Ascending aorta (tissue), 2 donors: ENCODE measurements at places on chromosomes 13 and 19.

GRCh38 chr13:49495783-49496762 is at the start of gene PHF11:
TSS of gene PHF11 (plus strand) at chr13:49495953. CDS start at chr13:49496002, 49 bp downstream.
- H3K27me3 ChIP-seq, result no peaks in the 10 kb centered on the region
- H3K4me3 ChIP-seq, result peak within 1 kb of the TSS; percentile 71
- peak; percentile 92 for DNase-seq
- H3K27ac ChIP-seq, result peak within 1 kb of the TSS; percentile 95
- H3K4me1 ChIP-seq, result no peaks in the 10 kb centered on the region

GRCh38 chr13:97107815-97108529 is 113.7 kb upstream of the OXGR1 start:
- H3K4me3 ChIP-seq, result no peak overlapping the region
- H3K4me1 ChIP-seq, result peaks cover 56% of the 10 kb centered on the region
- no peak for DNase-seq

GRCh38 chr19:2973229-2973628 is 4.1 kb upstream of the TLE6 start:
- DNase-seq, result peak; percentile 73
- no peaks in the 10 kb centered on the region for H3K36me3 ChIP-seq
- no peak overlapping the region for H3K27ac ChIP-seq
- H3K4me1 ChIP-seq, result peaks cover 29% of the 10 kb centered on the region

- H3K4me1 ChIP-seq, result peaks cover 18% of the 10 kb centered on the region
- H3K27ac ChIP-seq, result no peak overlapping the region
- peaks cover 34% of the 10 kb centered on the region for H3K27me3 ChIP-seq
These were observed 5.7 kb downstream of the COMP start for GRCh38 chr19:18785179-18786124.

GRCh38 chr19:16217716-16218451 is 20.2 kb downstream of the AP1M1 start:
- no peak for DNase-seq
- no peak overlapping the region for H3K27ac ChIP-seq
- peaks cover 55% of the 10 kb centered on the region for H3K36me3 ChIP-seq
- H3K4me1 ChIP-seq, result no peaks in the 10 kb centered on the region
- H3K27me3 ChIP-seq, result no peaks in the 10 kb centered on the region

DNA sequence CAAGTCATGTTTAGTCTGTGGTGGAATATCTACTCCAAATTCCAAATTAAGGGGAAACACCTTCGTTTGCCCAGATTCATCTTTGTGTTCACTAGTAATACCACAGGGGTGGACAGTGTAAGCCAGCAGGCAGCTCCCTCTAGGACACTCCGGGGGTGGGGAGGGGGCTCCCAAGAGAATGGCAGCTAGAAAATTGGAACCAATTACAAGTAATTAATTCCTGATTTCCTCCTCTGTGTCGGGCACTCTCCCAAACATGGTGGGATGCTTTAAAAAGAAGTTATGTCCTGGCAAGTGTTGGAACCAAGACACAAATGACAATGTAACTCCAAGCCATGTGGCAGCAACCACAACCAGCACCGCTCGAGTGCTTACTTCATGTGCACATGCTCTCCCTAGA is 5.9 kb downstream of the COL4A1 start:
- no peaks in the 10 kb centered on the region for H3K27me3 ChIP-seq
- H3K4me1 ChIP-seq, result peaks cover 57% of the 10 kb centered on the region
- DNase-seq, result no peak
- H3K36me3 ChIP-seq, result no peaks in the 10 kb centered on the region
- peak overlapping the region; percentile 2 for H3K4me3 ChIP-seq

- H3K36me3 ChIP-seq, result no peaks in the 10 kb centered on the region
- H3K4me3 ChIP-seq, result no peak overlapping the region
- no peaks in the 10 kb centered on the region for H3K27me3 ChIP-seq
- H3K27ac ChIP-seq, result no peak overlapping the region
These were observed 127.2 kb upstream of the ARGLU1 start for GRCh38 chr13:106695139-106695538.

GRCh38 chr13:73715114-73715910 is 418.9 kb downstream of the KLF12 start:
- H3K4me1 ChIP-seq, result peaks cover 4% of the 10 kb centered on the region
- no peak overlapping the region for H3K27ac ChIP-seq
- H3K36me3 ChIP-seq, result peaks cover 30% of the 10 kb centered on the region
- no peak for DNase-seq
- H3K4me3 ChIP-seq, result no peak overlapping the region
- H3K27me3 ChIP-seq, result no peaks in the 10 kb centered on the region

DNA sequence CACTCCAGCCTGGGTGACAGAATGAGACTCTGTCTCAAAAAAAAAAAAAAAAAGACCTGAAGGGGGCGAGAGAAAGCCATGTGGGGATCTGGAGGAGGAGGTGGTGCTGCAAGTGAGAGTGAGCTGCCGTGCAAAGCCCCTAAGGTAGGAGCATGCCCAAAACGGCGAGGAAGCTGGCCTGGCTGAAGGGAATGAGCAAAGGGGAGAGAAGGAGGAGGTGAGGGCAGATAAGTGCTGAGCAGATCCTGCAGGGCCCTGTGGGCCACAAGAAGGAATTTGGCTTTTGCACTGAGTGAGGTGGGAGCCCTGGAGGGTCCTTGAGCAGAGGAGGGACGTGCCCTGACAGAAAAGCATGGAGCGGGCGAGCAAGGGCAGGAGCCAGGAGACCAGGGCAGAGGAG is 19.4 kb upstream of the ADGRE5 start:
- no peaks in the 10 kb centered on the region for H3K27me3 ChIP-seq
- peaks cover 23% of the 10 kb centered on the region for H3K4me1 ChIP-seq
- no peak for DNase-seq
- H3K36me3 ChIP-seq, result no peaks in the 10 kb centered on the region
- H3K27ac ChIP-seq, result peak overlapping the region; percentile 85
- no peak overlapping the region for H3K4me3 ChIP-seq

DNA sequence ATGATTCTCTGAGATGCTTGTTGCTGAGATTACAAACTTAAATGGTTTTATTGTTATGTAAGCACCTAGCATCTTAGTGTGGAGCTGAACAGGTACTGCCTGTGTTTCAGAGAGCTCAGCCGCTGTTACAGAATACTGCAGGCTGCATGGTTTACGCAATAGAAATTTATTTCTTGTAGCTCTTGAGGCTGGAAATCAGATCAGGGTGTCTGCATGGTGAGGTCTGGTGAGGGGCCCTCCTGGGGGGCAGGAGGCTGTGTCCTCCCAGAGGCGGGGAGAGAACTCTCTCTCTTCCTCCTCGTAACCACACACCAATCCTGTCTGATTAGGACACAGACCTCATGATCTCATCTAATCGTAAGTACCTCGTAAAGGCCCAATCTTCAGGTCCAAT is 13.1 kb downstream of the ATP11A start:
- no peaks in the 10 kb centered on the region for H3K36me3 ChIP-seq
- H3K27me3 ChIP-seq, result no peaks in the 10 kb centered on the region
- no peak overlapping the region for H3K27ac ChIP-seq
- H3K4me1 ChIP-seq, result no peaks in the 10 kb centered on the region
- no peak overlapping the region for H3K4me3 ChIP-seq

DNA sequence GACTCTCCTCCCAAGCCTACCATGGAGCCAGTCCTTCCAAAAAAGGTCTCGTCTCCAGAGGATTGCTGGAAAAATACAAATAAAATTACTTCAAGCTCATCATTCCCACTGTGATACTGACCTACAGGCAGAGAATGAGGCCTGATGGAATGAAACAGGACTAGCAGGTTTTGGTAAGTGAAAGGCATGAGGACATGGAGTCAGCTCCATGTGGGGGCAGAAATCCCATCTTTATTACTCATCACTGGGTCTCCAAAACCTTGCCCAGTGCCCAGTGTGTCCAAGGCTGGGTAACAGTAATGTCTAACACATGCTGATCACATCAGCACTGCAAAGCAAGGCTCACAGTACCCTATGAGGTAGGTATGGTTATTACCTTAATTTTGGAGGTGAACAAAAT is 235.4 kb downstream of the DNAJC15 start:
- H3K4me1 ChIP-seq, result no peaks in the 10 kb centered on the region
- H3K36me3 ChIP-seq, result no peaks in the 10 kb centered on the region
- no peak overlapping the region for H3K27ac ChIP-seq
- DNase-seq, result no peak

DNA sequence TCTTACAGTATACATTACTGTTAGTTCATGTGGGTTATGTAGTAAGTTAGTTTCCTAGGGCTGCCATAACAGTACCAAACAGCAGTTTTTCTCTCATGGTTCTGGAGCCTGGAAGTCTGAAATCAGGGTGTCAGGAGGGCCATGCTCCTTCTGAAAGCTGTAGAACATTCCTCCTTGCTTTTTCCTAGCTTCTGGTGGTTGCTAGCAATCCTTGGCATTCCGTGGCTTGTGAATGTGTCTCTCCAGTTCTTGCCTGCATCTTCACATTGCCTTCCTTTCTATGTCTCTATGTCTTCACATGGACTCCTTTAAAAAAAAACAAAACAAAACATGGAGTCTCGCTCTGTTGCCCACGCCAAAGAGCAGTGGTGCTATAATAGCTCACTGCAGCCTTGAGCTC is 95.4 kb downstream of the WDFY2 start:
- H3K27me3 ChIP-seq, result no peaks in the 10 kb centered on the region
- no peak for DNase-seq
- no peaks in the 10 kb centered on the region for H3K4me1 ChIP-seq
- no peaks in the 10 kb centered on the region for H3K36me3 ChIP-seq
- H3K27ac ChIP-seq, result no peak overlapping the region

- no peaks in the 10 kb centered on the region for H3K36me3 ChIP-seq
- no peaks in the 10 kb centered on the region for H3K27me3 ChIP-seq
- peak overlapping the region; percentile 86 for H3K27ac ChIP-seq
These were observed 19.3 kb upstream of the ZNF888 start for GRCh38 chr19:52942386-52943133.

DNA sequence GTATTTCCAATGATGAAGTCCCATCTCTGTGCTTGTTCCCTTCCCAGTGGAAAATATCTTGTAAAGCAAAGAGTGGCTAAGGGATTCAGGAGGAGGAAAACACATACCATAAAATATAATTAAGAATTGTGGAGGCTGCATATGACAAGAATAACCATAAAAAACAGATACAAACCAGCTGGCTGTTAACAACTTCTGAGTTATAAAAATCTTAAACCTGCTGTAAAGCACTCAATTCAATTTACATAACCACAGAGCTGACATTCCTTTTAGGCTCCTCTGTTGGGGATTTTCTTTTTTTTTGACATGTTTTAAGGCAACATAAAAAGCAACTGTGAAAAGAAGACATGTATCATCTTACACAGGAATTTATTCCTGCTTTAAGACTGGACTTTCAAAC is 207.6 kb downstream of the DACH1 start:
- no peak for DNase-seq
- no peaks in the 10 kb centered on the region for H3K4me1 ChIP-seq
- no peak overlapping the region for H3K27ac ChIP-seq
- H3K36me3 ChIP-seq, result no peaks in the 10 kb centered on the region
- no peak overlapping the region for H3K4me3 ChIP-seq

GRCh38 chr19:48872884-48873475 is 759 bp downstream of the PPP1R15A start:
- no peaks in the 10 kb centered on the region for H3K27me3 ChIP-seq
- DNase-seq, result peak; percentile 78
- peaks cover 25% of the 10 kb centered on the region for H3K36me3 ChIP-seq
- H3K4me3 ChIP-seq, result peak overlapping the region; percentile 91

DNA sequence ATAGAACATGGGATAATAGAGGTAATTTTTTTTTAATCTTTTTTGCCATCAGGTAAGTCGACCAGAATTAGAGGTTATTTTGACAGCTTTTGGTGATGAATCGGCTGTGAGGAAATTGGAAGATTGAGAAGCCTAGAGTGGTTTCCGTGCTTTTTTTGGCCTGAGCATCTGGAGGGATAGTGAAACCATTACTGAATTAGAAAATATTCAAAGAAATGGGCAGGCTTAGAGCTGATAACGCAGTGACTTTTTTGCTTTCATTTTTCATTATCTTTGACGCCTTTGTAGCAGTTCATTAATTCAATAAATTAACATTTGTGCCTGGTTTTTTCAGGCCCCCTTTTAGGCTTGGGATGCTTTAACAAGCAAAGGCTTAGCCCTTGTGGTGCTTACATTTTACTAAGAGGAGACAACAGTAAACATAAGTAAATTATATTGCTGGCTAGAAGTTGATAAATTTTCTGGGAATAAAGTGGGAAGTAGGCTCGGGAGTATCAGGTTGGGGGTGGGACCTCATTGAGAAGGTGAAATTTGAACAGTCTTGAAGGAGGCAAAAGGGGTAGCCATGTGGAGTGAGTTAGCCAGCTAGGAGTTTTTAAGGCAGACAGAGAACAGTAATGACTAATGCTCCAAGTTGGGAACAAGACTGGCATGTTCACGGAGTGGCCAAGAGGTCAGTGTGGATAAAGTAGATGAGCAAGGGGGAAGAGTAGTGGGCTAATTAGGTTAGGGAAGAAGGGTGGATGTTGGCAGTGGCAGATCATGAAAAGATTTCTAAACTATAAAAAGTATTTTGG is 36.5 kb downstream of the GTF2F2 start:
- H3K4me1 ChIP-seq, result no peaks in the 10 kb centered on the region
- peaks cover 10% of the 10 kb centered on the region for H3K36me3 ChIP-seq
- no peaks in the 10 kb centered on the region for H3K27me3 ChIP-seq
- no peak overlapping the region for H3K27ac ChIP-seq
- no peak overlapping the region for H3K4me3 ChIP-seq

GRCh38 chr13:111857846-111858560 is 208.9 kb upstream of the SOX1 start:
- no peaks in the 10 kb centered on the region for H3K4me1 ChIP-seq
- DNase-seq, result no peak
- H3K27ac ChIP-seq, result no peak overlapping the region
- H3K27me3 ChIP-seq, result no peaks in the 10 kb centered on the region

GRCh38 chr13:32264407-32264806 is 50.8 kb downstream of the ZAR1L start:
- peaks cover 4% of the 10 kb centered on the region for H3K4me1 ChIP-seq
- H3K27ac ChIP-seq, result peak overlapping the region; percentile 62
- peaks cover 47% of the 10 kb centered on the region for H3K36me3 ChIP-seq
- no peak for DNase-seq

- peak overlapping the region; percentile 97 for H3K27ac ChIP-seq
- peak overlapping the region; percentile 100 for H3K4me3 ChIP-seq
- H3K4me1 ChIP-seq, result peaks cover 7% of the 10 kb centered on the region
- peaks cover 14% of the 10 kb centered on the region for H3K36me3 ChIP-seq
These were observed 630 bp downstream of the COQ8B start for GRCh38 chr19:40716031-40716481.

- H3K36me3 ChIP-seq, result no peaks in the 10 kb centered on the region
- no peaks in the 10 kb centered on the region for H3K4me1 ChIP-seq
- no peak overlapping the region for H3K27ac ChIP-seq
These were observed 204.2 kb upstream of the ARGLU1 start for GRCh38 chr13:106772006-106772601.

DNA sequence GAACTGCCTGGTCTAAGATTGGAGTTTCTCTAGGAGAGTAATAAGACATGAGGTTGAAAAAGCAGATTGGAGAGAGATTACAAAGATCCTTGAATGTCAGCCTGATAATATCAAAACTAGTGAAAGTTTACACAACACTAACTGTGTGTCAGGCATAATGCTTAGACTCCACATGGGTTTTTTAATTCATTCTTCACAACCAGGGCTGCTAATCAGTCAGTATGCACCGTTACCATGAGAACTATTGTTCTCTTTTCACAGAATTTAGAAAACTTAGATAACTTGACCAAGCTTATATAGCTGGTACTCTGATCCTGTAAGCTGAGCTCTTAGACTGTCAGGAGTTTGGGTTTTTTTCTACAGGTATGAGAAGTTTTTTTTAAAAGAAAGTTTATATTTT is 46.6 kb upstream of the TSC22D1 start:
- H3K36me3 ChIP-seq, result no peaks in the 10 kb centered on the region
- DNase-seq, result no peak
- H3K27me3 ChIP-seq, result no peaks in the 10 kb centered on the region
